NCI-H1105 treated with DMSO at 0.1 percent for 48 hours (cell line): ENCODE measurements at places on chromosomes 3 and 15.
A peak's percentile ranks its signal among the peaks of the same experiment; 100 is the strongest.

DNA sequence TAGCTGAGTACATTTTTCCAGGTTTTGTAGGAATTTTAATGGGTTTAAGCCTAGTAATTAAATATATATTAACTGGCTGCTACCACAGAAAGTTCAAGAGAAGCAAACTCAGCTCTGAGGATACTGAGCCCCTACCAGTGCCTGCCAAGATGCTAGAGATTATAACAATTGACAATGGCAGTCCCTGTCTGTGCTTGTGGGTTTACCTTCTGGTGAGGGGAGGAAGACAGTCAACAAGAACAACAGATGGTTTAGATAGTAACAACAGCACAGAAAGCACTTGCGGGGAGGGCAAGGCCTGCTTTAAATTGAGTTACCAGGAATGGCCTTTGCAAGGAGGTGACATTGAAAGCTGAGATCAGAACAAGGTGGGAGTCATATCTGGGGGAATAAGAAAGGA, 56.6 kb upstream of the ARHGEF3 start:
- DNase-seq: no peak

GRCh38 chr15:88401251-88401995, 65.8 kb downstream of the MRPL46 start:
- DNase-seq: no peak

DNA sequence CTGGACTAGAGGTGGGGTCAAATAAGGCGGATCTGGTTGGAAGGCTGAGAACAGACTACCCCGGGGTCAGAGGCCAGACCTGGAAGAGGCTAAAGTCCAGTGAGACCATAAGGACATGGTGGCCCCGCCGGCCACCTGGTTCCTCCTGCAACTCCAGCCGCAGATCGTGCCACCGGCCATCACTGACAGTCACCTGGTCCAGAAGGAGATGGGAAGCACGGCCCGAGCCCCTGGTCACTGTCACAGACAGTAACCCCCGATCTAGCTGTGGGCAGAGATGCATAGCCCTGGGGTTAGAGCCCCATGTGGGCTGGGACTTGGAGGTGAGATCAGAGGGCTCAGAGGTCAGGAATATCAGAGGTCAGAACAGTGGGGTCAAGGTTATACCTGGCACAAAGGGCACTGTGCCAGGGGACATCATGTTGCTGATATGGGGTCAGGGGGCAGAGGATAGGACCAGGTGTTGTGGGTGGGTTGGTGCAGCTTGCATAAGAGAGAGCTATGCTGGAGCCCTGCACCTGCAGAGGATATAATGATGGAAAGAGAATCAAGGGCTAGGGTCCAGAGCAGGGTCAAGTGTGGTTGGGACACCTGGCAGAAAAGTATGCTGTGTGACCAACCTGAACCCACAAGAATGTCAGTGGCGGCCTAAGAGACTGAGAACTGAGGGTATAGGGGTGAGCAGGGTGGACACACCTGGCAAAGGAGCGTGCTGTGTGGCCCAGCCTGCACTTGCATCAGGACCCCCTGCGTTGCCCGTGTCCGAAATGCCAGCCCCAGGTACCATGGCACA, 9.6 kb downstream of the CELSR3 start:
- no peak for DNase-seq

GRCh38 chr15:72916897-72917296, 133.3 kb upstream of the ADPGK start:
- DNase-seq: no peak

- DNase-seq: no peak
These were observed 49.9 kb downstream of the TFG start for GRCh38 chr3:100759159-100759558.

DNA sequence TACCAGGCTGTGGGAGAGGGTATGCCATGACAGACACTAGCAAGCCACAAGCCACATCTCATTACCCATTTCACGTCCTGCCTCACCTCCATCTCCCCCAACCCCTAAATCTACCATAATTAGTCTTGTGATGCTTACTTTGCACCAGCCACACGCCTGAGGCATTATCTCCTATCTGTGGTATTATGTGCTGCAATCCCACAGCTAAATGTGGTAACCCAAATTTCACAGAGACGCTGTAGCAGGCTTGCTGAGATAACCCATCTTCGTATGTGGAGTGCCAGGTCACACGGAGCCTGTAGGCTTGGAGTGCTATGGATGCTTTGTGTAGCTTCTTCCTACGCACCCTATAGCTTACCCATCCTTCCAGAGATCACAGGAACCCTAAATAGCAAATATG, 256.7 kb upstream of the KCNH8 start:
- DNase-seq: no peak

DNA sequence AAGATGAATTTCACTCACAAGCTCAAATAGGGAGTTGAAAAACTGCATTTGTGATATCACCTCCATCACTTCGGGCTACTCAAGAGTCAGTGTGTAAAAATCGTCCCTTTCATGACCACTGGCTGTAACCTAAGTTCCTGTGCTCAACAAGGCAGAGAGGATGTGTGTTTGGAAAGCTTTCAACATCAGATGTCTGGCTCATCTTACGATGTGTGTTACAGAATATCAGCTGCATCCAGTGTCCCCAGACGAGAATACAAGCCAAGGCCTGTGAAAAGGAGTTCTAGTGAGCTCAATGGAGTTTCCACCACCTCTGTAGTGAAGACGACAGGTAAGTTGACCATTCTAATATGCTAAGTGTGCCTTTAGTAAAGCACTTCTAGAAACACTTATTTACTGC, 65.5 kb upstream of the ADAMTSL3 start:
- no peak for DNase-seq

- no peak for DNase-seq
These were observed 312.1 kb upstream of the TGFBR2 start for GRCh38 chr3:30294241-30294667.

GRCh38 chr3:39144095-39144747, 9.2 kb downstream of the CSRNP1 start:
- DNase-seq: peak; percentile 85

- DNase-seq: no peak
These were observed 17.8 kb downstream of the TBL1XR1 start for GRCh38 chr3:177179281-177180067.

DNA sequence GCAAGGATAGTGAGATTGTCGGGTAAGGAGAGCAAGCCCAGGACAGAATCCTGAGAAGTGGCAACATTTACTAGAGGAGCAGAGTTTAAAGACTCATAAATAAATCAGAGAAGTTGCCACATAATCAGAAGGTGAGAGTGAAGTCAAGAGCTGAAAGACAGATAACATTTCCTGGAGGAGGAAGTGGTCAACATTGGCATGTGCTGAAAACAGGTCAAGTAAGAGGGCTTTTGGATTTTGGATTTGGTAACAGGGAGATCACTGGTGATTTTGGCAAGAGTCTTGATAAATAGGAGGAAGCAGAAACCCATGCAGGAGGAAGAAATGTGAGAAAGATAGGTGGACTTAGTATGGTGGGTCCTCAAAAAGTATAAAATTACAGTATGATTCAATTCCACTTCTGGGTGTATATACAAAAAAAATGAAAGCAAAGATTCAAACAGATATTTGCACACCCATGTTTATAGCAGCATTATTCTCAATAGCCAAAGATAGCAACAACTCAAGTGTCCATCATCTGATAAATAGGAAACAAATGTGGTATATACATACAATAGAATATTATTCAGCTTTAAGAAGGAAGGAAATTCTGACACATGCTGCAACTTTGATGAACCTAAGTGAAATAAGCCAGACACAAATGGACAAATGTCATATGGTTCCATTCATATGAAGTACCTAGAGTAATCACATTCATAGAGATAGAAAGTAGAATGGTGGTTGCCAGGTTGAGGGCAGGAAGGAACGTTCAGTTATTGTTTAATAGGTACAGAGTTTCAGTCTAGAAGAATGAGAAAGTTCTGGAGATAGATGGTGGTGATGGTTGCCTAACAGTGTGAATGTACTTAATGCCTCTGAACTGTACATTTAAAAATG, 27.3 kb upstream of the MBNL1 start:
- no peak for DNase-seq

DNA sequence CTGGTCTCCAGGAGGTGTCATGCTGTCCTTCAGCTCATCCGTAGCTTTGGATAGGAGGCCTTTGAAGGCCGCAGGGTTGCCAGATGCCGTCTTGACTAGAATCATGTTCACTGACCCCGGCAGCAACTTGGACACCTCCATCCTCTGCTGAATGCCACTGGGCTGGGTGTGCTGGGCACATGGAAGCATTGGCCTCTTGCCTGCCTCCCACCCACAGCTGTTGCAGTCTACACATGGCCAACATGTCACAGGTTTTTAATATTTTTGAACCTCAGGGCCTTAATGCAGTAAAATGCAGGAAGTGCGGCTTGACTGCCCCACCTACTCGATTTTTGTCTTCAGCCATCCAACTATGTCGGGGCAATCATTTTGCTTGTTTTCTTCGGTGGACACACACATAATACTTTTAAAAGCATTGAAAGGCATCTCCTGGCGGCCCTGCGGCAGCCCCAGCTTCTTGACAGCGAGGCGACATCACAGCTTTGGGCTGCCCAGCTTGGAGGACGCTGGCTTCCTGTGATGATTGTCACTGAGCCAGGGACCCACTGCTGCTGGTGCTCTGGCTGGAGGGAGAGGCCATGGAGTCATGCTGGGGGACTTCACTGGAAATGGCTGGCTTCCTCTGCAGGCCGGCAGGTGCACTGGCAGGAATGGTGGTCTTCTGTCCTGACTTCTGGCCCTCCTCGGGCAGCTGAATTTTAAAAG, 31.6 kb upstream of the ACAD9 start:
- DNase-seq: no peak

DNA sequence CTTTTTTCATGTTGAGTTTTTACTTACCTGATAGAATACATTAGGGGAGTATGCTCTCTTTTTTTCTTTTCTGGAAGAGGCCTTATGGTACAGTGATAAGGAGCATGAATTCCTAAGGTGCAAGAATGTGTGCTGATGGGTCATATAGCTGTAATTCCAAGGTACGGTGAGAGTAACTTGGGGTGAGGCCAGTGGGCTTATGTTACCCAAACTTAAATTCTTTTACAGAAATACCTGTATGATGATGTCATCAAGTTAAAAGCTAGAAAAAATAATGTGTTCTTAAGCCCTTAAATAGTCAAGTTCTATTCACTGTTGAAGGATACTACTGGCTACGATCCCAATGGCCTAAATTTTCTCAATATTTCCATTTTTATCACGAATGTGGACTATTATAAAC, 111.2 kb downstream of the GMPS start:
- DNase-seq: no peak

GRCh38 chr3:64303401-64303800, 78.1 kb upstream of the PRICKLE2 start:
- no peak for DNase-seq

- no peak for DNase-seq
These were observed 4.4 kb downstream of the LAMP3 start for GRCh38 chr3:183158113-183158512.

GRCh38 chr3:129975705-129976048, 1.2 kb downstream of the TRH start:
- peak; percentile 56 for DNase-seq

- no peak for DNase-seq
These were observed 287.1 kb downstream of the NEK10 start for GRCh38 chr3:27081992-27082607.

GRCh38 chr3:29143151-29143550, 137.7 kb upstream of the RBMS3 start:
- DNase-seq: no peak

DNA sequence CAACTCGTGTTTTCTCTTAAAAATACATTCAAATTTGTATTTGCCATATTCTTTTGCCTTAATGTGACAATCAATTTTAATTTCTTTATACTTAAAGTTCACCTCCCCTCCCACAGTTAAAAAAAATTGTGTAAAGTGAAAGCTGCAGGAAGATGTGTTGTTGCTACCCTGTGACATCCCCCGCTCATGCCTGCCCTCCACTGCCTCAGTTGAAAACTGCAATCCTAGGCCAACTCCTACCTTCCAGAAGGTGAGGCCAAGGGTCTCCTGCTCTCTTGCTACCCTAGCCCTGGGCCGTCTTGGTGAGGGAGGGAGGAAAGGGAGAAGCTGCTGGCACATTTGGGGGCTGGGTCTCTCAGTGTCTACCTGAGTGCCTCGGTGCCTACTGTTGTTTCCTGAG, 57.0 kb upstream of the CMTM7 start:
- no peak for DNase-seq

- DNase-seq: peak; percentile 13
These were observed 27.1 kb downstream of the TRIM71 start for GRCh38 chr3:32844914-32845313.

- DNase-seq: peak; percentile 75
These were observed 16.1 kb downstream of the ROBO1 start for GRCh38 chr3:79751703-79752102.

DNA sequence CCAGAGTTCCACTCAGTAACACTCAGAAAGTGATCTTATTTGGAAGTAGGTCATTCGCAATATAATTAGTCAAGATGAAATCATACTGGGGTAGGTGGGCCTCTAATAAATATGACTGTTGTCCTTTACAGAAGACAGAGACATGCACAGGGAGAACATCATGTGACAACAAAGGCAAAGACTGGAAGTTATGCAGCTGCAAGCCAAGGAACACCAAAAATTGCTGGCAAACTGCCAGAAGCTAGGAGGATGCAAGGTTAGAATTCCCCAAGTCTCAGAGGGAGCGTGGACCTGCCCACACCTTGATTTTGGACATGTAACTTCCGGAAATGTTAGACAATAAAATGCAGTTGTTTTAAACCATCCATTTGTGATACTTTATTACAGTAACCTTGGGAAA, 471.5 kb upstream of the AGTR1 start:
- no peak for DNase-seq

DNA sequence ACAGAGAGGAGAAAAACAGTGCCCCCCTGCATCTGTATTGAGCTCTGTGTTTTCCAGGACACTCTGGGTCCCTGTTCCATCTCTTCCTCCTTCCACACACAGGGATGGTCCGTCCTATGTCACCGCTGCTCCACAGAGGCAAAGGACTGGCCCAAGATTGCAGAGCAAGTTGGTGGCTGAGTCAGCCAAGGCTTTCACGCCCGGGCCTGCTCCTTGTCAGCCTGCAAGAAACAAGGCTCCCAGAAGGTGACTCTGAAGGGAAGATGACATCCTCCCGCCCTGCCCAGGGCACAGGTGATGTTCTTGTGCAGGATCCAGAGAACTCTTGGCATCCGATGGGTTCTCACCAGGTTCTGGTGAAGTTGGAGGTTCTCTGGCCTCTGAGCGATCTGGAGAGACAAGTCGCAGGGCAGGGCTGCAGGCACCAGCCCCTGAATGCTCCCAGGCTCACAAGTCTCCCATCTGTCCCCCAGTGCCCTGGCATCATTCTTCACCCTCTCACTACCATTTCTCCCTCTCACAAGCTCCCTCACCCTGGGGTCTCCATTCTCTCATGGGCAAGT, 138.6 kb downstream of the MEGF11 start:
- no peak for DNase-seq
